ENCODE measurements at places on chromosomes 1 and 21. TPM values are rescaled to one million over a fixed set of nuclear protein-coding genes. Genes with fewer than 3 reads are reported as not detected.

- DNase-seq: no peak
Observed at GRCh38 chr1:172254521-172255222, 165.8 kb upstream of the C1orf105 start.

Gene CYP4Z1
- not detected for total RNA-seq

DNA sequence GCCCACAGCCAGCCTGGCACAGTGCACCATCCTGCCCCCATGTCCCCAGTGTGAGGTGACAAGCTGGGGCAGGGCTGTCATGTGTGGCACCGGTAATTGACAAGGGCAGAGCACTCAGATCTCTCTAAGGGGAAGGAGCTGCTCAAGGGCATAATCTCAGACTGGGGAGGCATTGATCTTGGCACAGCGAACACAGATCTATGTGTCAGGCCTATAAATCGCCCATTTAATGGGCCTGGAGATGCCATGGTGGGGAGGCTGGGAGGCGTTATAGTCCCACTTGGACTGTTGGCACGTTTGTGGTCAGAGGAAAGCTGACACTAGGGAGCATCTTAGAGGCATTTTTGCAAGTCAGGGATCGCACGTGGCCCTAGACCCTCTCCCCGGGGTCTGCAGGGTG, 594.1 kb downstream of the PTPRU start:
- no peak for DNase-seq

GRCh38 chr1:202639500-202639899, 70.8 kb downstream of the SYT2 start:
- DNase-seq: no peak

Gene STYXL2
- total RNA-seq: 0.24 TPM

- DNase-seq: no peak
Observed at GRCh38 chr1:5648410-5649165, 343.6 kb downstream of the NPHP4 start.

Gene SIK1
- total RNA-seq: 5.1 TPM

GRCh38 chr1:228399531-228400236, 7.0 kb downstream of the TRIM11 start:
- DNase-seq: no peak

GRCh38 chr21:17469727-17470126, 43.1 kb upstream of the CXADR start:
- no peak for DNase-seq

- no peak for DNase-seq
Observed at GRCh38 chr1:230820568-230820967, 47.8 kb downstream of the C1orf198 start.

Gene HUNK
- total RNA-seq: not detected

GRCh38 chr1:194227161-194227560, 1040.7 kb upstream of the B3GALT2 start:
- no peak for DNase-seq

Gene KLHDC9
- 5.7 TPM for total RNA-seq

- DNase-seq: no peak
Observed at GRCh38 chr1:83838573-83838972, 160.4 kb downstream of the TTLL7 start.

GRCh38 chr1:54545916-54546635, 2.0 kb upstream of the ACOT11 start:
- no peak for DNase-seq

DNA sequence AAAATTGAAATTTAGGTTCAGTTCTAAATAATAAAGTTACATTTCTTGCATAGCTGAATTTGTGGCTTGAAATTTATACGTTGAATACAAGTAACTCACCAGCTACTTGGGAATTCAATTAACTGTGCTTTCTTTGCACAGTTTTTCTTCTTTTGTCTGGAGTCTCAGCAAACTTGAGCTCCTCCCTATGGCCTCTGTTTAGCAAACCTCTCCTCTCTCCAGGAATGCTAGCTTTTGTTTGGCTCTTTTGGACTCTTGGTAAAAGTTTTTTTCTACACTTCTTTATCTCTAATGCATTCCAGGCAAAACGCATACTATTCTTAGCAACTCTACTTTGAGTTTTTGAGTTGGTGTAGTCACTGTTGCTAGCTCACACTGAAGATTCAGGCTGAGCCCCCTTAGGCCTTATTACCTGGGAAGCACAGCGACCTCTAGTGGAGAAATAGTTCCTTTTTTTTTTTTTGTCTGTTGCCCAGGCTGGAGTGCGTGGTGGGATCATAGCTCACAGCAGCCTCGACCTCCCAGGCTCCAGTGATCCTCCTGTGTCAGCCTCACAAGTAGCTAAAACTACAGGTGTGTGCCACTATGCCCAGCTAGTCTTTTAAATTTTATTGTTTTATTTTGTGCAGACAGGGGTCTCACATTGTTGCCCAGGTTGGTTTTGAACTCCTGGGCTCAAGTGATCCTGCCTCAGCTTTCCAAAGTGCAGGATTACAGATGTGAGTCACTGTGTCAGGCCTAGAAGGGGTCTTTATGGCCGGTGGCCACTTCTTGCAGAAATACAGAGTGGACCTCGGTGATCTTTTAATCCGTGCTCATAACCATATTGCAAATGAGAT, 61.7 kb downstream of the CASQ2 start:
- DNase-seq: peak; percentile 11

- DNase-seq: no peak
Observed at GRCh38 chr21:15095326-15095725, 30.5 kb upstream of the NRIP1 start.

Gene ROR1
- not detected for total RNA-seq

Gene TIPRL
- total RNA-seq: 68.3 TPM

- no peak for DNase-seq
Observed at GRCh38 chr1:200895801-200896530, 1.3 kb downstream of the INAVA start.

Gene FCER1A
- total RNA-seq: not detected

GRCh38 chr1:67338642-67339041, 31.0 kb downstream of the IL12RB2 start:
- peak; percentile 28 for DNase-seq
